ENCODE measurements at places on chromosomes 13 and 19.

- DNase-seq: no peak
Observed at GRCh38 chr13:24632382-24633121, 47.7 kb upstream of the ATP12A start.

DNA sequence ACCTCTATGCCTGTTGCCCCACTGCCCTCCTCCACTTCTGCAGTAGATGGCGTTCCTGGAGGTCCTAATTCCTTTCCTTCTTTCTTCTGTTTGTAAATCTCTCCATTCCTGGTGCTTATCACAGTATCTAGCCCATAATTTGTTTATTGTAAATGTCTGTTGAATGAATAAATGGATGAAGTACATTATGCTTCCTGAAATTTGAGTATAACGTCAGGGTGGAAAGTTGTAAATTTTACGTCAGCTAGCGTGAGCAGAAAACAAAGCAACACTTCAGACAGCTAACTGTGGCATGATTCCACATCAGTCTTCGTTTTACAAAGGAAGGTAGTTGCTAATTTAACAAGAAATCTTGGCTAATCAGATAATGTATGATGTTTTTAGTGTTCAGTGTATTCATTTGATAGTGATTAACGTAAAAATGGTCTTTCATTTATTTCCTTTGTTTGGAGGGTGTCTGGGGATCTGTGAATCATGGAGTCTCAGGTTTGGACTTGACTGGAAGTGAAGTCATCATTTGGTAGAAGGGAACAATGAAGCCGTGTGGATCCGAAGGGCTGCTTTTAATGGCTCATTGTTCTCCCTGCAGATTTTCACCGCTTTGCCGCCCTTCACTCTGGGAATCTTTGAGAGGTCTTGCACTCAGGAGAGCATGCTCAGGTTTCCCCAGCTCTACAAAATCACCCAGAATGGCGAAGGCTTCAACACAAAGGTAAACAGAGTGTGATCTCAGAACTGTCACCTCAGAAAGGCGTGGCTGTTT, 215.1 kb downstream of the SHISA2 start:
- no peak for DNase-seq

DNA sequence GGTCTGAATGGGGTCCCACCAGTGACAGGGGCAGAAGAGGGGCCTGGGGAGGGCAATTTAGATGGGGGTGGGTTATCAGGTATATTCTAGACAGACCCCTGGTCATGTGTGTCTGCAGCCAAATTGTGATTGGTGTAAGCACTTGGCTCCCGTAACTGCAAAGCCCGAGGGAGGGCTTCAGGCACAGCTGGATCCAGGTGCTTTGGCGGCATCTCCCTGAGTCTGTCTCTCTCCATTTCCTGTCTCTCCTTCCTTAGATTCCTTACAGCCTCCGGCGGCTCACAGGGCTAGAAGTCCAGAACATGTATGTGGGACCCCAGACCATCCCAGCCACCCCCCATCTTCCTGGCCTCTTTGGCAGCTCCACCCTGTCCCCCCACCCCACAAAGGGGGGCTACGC, 31.4 kb downstream of the DHX34 start:
- DNase-seq: no peak

- DNase-seq: no peak
Observed at GRCh38 chr19:17931532-17932191, 1.2 kb upstream of the CCDC124 start.

DNA sequence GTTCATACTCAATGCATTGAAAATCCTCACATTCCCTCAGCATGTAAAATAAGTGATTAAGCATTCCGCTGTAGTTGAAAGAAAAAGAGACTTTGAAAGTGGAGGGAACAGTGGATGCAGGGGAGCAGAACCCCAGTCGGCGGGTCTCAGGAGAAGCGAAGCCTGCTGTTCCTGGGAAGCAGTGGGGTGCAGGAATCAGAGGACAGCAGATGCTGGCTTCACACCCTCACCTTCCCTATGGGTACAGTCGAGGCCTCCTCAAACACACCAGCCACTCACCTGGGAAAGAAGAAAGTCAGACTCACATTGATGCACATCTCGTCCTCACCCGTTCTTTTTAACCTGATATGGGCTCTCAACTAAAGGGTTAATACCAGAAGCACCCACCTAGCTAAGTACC, 38.2 kb downstream of the COL4A2 start:
- DNase-seq: no peak

DNA sequence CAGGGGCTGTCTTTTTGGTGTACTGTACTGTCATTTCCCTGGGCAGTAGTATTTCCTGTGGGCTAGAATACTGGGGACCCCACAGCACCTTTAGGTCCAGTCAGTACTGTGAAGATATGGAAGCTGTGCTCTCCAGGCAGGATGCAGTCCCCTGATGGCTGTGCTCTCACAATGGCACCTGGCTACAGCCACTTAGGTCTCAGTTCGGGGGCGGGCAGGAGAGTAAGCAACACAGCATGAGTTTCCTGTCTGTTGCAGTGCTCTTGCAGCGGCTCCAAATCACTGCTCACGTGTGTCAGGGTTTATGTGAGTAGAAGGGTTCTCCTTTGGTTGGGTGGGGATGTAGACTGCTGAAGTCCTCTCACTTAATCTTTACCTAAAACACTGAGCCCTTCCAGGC, 810.4 kb downstream of the DACH1 start:
- DNase-seq: no peak

- no peak for DNase-seq
Observed at GRCh38 chr13:90453342-90453741, 894.1 kb upstream of the MIR17HG start.

DNA sequence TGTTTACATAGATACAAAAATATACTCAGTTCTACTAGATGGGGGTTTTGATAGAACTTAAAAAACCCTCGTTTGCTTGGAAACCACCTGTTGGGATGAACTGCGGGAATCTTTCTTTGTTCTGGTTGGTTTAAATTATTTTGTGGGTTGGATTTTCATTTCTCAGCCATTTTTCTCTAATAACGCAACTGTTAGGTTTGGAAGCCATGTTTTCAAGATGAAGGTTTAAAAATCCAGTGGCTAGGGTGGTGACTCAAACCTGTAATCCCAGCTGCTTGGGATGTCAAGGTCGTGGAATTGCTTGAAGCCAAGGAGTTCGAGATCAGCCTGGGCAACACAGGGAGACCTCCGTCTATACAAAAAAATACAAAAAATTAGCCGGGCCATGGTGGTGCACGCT, 1.6 kb downstream of the URI1 start:
- no peak for DNase-seq
